NCI-H526 (cell line): ENCODE measurements at places on chromosomes 11 and 22.

GRCh38 chr11:128956401-128957201, 13.9 kb upstream of the TP53AIP1 start:
- DNase-seq, result peak; percentile 93

DNA sequence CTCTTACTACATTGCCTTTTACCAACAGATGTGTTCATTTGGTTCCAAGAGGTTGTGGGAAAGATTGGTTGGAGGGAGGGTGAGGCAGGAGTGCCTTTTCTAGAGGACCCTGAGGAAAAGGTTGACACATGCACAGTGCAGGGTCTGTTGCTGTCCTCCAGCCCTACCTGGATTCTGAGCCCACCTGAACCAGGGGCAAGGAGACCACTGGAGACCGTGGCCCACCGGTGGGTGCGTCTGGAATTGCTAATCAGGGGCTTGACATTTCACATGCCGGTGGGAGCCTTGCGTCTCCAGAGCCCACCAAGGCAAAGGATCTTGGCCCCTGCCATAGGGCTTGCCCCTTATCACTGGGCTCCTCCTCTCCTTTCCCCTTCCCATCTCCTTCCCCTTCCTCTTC, 80.4 kb upstream of the ZBED5 start:
- DNase-seq, result no peak

DNA sequence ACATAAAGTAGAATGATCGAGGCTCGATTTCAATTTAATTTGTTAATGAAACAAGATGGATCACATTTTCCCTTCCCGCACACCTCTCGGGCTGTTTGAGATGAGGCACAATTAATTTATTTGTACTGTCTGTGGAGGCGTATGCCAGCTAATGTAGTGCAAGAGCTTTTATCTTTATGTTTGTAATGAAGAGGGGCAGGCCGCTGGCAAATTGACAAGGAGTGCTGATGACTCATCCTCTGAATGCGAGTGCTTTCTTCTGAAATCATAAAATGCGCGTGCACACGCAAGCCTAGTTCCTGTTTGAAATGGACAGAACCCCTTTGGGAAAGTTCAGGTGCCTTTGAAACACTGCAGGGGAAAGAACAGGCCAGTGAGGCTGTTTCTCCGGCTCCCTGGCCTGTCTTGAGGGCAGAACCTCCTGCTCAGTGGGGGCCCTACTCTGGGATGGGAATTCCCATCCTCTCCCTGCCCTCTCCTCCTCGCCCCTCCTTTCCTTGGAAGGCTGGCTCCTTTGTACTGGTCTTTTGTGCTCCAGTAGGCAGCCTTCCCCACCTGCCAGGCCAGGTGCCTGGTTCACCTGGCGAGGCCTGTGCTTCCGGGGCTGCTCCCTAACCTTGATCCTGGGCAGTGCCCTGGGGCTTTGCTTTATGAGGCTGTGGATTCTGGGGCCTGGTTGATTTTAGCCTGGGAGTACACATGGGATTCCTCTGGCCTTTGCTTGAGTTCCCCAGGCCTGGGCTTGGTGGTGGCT, 50.3 kb downstream of the TEAD1 start:
- peak; percentile 22 for DNase-seq

GRCh38 chr11:2376751-2377451, at the start of gene CD81:
CD81 (plus strand) TSS chr11:2377310; CDS start chr11:2377550, 240 bp downstream.
- no peak for DNase-seq

GRCh38 chr22:26890870-26891269, 233.5 kb downstream of the MIAT start:
- peak; percentile 30 for DNase-seq

DNA sequence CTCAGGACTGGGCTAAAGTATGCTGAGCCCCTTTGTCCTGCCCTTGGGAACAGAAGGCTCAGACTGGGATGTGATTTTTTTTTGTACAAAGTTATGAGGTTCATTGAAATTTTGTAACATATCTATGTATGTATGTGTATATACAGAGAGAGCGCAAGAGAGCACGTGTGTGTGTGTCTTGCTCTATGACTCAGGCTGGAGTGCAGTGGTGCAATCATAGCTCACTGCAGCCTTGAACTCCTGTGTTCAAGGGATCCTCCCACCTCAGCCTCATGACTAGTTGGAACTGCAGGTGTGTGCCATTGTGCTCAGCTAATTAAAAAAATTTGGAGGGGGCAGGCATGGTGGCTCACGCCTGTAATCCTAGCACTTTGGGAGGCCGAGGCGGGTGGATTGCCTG, 5.7 kb downstream of the TMEM25 start:
- no peak for DNase-seq

DNA sequence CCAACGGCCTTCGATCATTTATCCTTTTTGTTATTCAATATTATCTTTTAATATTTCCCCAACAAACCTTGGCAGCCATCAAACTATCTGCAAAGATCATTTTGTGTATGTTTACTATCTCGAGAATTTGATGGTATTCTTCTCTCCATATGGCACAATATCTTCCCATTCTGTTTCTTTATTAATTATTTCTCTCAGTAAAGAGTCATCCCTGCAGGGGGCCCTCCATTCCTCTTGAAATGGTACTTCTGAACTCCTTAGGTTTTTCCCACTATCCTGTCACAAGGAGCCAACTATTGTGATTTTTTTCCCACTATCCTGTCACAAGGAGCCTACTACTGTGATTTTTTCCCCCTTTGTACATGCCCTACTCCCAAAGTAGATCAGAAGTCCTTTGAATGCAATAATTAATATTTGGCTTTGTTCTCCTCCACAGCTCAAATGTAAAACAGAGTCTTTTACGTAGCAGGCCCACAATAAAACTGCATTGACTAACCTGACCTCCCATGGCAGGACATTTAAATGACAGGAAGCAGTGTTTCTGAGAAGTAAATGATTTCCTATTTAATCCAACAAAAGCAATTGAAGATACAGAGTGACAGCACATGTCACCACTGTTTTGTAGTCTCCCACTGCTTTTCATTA, 43.3 kb downstream of the PDGFD start:
- no peak for DNase-seq

- peak; percentile 2 for DNase-seq
These were observed 635.5 kb upstream of the CCDC90B start for GRCh38 chr11:83921447-83922192.

DNA sequence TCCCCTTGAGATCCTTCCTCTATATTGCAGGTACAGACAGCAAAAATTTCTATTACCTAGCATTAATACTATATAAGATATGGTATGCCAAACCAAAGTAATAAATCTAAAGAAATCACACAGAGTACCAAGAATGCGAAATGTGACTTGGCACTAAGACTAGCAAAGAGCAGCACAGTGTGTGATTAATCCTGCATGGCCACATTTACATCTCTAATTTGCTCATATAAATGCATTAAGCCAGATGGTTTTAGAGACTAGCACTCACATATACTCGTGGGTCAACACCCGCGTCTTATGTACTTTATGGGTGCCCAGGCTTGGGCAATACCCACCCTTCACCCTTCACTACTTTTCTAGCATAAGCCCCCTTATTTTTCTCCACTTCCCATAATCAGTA, 213.2 kb downstream of the TTC28 start:
- DNase-seq, result no peak

GRCh38 chr11:70546191-70546940, 148.0 kb downstream of the CTTN start:
- DNase-seq, result no peak

DNA sequence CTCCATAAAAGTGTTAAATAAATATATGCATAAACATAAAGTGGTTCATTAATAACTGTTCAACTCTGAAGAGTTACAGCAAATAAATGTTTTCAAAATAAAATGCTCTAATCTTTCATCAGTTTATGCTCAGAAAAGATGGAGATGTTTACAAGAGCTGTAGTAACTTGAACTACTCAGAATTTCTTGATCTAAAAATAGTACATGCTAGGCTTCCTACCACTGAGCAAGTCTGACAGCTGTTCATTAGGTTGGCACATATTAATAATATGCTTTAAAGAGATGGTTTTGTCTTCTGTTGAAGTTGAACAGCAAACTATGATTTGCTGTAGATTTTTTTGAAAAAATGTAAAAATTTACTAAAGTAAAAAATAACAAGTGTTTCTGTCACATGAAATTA, 10.8 kb upstream of the SLN start:
- DNase-seq, result no peak

DNA sequence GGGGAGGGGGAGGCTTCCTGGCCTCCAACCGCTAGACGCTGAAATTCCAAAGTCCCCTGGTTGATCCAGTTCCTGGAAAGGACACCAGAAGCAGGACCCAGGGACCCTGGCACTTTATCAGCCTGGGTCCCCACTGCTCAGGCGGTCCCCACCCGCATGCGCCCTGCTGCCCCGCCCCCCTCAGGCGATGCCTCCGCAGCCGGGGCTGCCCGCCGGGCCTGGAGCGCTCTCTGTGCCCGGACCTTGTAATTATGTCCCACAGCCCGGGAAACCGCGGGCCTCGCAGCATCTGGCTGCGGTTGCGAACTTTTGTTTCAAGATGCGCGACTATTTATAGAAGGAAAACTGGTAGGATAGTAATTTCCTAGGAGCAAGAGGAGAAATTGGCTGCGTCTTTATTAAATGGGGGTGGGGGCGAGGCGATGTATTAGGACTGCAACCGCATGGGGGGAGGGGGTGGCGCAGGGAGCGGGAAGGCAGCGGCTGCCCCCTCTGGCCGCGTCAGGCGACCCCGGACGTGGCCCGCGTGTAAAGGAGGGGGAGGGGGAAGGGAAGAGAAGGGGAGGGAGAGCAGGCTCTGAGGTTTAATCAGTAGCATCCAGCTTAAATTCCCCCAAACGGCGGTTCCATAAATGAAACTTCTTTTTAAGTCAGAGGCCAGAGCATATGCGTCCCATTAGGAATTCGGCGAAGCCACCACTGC, 6.1 kb downstream of the WNT7B start:
- DNase-seq, result no peak

DNA sequence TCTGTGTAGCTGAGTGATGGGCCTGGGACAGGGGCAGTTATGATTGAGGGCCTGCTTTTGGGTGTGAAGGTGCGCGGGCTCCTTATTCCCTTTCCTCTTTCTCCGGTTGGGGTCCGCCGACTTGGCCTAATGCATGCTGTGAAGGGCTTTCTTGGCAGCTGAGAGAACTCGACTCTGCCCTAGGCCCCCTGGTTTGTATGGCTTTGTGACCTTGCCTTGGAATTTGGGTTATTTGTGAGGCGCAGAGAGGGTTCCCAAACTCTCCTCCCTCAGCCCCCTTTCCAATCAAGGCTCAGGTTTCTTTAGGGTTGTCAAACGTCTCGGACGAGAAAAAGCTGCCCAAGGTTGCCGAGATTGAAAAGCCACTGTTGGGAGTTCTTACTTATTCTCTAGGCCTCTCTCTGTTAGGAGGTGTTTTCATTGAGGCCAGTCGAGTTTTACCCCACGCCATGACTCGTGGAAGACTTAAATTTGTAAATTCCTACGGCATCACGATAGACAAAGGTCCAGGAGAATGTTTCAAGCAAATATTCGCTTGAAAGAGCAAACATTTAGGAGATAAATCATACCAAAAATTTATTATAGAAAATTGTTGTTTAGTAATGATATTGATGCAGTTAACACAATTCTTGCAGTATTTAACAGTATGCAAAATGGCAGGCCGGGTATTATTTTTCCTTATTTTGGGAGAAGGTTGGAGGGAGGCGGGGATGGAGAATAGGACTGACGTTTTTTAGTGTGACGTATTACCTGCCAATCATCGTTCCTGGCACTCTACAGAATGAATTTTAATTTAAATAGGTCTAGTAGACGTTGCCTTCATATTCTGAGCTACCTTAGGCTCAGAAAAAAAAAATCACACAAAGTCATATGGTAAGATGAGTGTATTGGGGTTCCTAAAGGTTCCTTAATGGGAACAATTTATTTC, 689 bp downstream of the PDHX start:
- peak; percentile 28 for DNase-seq

- no peak for DNase-seq
These were observed 1272.1 kb downstream of the BRD1 start for GRCh38 chr22:48555606-48556005.

- DNase-seq, result no peak
These were observed 82.7 kb upstream of the CTSC start for GRCh38 chr11:88420165-88420791.

DNA sequence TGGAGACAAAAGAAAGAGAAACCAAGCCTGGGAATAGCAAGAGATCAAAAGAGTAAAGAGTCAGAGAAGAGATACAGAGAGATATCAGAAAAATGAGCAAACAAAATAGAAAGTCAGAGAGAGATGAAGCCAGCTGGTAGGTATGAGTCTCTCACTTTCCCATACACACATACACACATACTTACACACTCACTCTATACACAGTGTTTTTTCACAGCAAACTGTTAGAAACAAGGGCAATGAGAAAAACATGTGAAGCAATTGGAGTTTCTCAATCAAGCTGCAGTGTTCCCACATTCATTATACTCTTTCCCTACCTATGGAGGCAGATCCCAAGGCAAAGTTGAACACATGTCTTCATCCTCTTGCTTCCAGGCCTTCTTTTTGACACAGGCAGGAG, 2.6 kb upstream of the NLRP10 start:
- DNase-seq, result no peak

DNA sequence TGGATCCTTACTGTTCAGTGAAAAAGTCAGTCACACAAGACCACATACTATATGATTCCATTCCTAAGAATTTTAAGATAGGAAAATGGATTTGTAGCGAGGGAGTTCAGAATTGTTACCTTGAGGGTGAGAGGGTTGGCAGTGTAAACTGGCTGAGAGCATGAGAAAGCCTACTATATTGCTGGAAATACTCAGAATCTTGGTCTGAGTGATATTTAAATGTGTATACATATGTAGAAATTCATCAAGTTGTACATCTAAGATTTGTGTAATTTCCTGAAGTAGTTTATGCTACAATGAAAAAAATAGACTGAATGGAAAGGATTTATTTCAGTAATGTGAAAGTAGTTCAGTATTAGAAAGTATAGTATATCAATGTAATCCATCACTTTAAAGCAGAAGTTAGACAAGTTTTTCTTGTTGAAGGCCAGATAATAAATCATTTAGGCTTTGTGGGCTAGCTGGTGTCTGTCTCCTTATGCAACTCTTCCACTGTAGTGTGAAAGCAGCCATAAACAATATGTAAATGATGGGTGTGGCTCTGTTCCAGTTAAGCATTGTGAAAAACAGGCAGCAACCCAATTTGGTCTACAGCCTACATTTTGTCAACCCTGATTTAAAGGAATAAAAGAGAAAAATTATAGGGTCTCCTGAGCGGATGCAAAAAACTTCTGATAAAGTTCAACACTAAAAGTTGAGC, 127.2 kb upstream of the THY1 start:
- peak; percentile 80 for DNase-seq

- no peak for DNase-seq
These were observed 137.6 kb downstream of the TRPC6 start for GRCh38 chr11:101446238-101446637.
